Left lobe of liver (tissue), 2 donors: ENCODE measurements at places on chromosomes 2 and 18. TPM values are rescaled to one million over a fixed set of nuclear protein-coding genes. Genes with fewer than 3 reads are reported as not detected.

GRCh38 chr2:175080479-175080878 is 75.3 kb upstream of the CHN1 start:
- no peak for DNase-seq

DNA sequence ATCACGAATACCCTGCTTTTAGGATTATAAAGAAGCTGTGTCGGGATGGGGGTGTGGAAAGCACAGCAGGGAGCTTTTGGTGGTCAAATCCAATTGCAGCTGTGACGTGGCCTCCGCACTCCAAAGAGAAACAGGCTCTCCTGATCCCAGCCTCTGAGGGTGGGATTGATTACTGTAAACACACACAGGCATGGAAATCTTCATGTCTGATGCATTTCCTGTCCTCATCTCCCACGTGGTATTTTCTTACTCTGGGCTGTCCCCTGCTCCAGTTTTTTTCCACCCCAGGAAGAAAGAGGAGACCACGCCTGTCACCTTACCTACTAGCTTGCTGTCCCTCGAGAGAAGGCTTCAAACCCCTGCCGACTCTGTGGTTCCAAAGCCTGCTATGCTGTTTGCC is 22.7 kb downstream of the RNF152 start:
- no peak for DNase-seq

- DNase-seq, result no peak
Observed at GRCh38 chr2:241137276-241138190, 11.7 kb downstream of the PASK start.

GRCh38 chr2:121519732-121520640 is 10.7 kb upstream of the RNU4ATAC start:
- no peak for DNase-seq

- no peak for DNase-seq
Observed at GRCh38 chr2:207086136-207086535, 79.6 kb downstream of the KLF7 start.

GRCh38 chr2:44168681-44169154 is at the start of gene PPM1B:
TSS of gene PPM1B (plus strand) at chr2:44168875. CDS start at chr2:44201200, 32,325 bp downstream.
- DNase-seq, result no peak

DNA sequence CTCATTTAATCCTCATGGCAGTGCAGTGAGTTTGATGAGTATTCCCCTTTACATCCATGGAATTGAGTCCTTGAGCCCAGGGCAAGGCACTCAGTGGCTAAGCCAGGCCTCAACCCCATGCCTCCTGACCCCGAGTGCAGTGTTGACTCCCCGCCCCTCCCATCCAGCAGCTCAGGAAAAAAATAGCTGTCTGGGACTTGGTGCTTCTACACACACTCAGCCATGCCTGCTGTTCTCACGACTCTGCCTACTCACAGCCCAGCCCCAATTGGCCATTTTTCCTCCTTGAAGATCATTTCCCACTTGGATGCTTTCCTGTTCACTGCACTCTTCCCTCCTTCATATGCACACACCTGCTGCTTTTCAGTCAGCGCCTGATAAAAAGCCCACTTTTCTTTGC is 8.8 kb downstream of the FOSL2 start:
- no peak for DNase-seq

DNA sequence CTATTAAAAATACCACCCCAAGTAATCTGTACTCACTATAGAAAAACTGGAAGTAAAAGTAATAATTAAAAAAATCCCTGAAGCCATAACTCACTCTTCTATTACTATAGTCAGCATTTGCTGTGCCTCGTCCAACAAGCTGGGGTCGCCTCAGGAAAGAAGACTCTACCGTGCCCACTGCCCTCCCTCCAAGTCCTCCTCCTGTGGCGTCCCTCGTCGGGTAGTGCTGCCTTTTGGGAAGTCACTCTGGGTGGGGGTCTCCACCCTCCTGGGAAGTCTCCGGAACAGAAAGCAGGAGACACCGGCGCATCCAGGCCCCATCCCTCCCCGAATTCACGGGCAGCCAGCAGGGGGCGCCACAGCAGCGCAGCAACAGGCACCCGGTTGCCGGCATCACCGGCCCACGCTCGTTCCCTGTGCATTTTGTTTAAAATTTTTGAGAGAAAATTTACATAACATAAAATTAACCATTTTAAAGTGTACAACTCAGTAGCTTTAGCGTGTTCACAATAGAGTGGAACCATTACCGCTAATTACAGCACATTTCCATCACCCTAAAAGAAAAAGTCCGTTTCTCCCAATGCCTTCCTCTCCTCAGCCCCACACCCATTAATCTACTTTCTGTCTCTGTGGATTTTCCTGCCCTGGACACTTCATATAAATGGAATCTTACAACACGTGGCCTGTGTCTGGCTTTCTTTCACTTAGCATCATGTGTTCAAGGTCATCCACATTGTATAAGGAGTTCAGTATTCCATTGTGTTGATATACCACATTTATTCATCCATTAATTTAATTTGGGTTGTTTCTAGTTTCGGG is 62.2 kb downstream of the ADNP2 start:
- DNase-seq, result peak; percentile 64

GRCh38 chr18:45222180-45222579 is 393.1 kb upstream of the SLC14A2 start:
- DNase-seq, result no peak

DNA sequence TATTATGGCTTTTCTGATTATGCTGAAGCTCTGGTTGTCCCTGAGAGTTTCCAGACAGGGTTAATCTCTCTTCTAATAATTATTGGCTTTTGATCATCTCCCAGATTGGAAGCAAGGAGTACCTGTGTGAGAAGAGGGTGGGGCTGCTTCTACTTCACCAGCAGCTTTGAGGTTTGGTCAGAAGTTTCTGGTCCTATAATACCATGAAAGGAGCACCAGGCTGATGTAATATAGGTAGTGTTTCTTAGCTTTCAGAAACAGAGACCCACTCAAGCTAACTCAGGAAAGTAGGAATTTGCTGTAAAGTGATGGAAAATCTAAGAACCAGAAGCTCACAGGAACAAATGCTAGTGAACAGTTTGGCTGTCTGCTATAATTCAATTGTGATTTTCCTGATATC is 57.6 kb downstream of the SGPP2 start:
- DNase-seq, result no peak

- DNase-seq, result no peak
Observed at GRCh38 chr2:198186257-198186656, 381.9 kb downstream of the PLCL1 start.

DNA sequence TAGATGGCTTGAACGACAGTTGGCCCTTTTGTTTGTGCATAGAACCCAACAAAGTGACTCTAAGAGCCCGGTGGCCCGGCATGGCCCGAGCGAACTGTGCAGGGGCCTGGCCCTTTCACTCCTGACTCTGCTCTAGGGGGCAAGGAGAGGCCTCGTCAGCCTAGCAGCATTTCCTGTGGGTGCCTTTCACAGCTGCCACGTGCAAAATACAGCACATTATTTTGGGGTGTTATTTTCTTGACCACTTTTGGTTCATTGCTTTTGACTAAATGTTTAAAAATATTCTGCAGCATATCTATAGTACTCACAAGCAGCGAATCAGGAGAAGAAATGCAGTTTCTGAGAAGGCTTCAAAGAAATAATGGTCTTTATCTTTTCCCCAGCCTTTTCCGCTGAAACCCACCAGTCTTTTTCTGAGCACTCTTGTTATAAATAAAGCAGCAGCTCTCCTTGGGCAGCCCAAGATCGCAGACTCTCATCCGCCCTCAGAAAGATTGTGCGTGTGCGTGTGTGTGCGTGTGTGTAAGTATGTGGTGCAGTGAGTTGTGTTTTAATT is 31.3 kb downstream of the DGKD start:
- DNase-seq, result peak; percentile 40

DNA sequence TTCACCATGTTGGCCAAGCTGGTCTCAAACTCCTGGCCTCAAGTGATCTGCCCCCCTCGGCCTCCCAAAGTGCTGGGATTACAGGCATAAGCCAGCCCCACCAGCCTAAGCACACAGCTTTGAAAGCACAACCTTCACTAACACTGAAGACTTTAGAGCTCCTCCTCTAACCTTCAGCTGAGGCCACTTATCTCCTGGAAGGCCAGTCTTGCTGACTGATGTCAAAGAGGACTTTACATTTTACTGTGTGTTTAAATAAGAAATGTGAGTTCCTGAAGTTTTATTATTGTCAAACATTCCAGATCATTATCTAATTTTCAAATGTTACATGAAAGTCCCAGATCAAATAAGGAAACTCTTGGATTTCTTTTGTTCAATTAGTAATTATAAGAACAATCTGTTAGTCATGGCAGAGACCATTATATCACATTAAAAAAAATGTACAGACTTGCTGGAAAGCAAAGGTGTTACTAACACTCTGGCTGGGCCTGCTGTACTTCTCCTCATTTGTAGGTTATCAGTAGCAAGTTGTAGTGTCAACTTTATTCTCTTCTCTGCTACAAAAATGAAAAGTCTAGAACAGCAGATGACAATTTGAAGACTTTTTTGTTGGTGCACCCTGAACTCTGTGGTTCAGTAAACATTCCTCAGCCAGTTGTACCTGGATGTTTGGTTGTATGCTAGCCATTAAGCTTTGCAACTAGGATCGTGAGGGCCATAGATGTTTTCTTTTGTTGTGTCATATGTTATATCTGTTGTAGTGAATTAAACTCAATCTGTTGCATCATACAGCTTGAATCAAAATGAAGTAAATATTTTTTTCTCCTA is 80.0 kb downstream of the AOX1 start:
- DNase-seq, result no peak

GRCh38 chr2:172674034-172674967 is 61.3 kb upstream of the RAPGEF4 start:
- DNase-seq, result peak; percentile 69

GRCh38 chr18:37414816-37415215 is 150.8 kb downstream of the CELF4 start:
- no peak for DNase-seq

DNA sequence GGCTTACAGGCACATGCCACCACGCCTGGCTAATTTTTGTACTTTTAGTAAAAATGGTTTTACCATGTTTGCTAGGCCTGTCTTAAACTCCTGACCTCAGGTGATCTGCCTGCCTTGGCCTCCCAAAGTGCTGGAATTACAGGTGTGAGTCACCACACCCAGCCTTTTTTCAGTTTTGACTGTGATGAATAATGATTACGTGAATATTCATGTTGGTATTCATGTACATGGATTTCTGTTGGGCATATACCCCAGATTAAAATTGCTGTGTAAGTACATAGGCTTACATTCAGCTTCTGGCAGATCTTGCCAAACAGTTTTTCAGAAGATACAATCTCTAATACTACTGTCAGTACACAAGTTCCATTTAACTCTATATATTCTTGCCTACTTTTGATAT is 20.9 kb downstream of the SLC39A10 start:
- DNase-seq, result no peak

DNA sequence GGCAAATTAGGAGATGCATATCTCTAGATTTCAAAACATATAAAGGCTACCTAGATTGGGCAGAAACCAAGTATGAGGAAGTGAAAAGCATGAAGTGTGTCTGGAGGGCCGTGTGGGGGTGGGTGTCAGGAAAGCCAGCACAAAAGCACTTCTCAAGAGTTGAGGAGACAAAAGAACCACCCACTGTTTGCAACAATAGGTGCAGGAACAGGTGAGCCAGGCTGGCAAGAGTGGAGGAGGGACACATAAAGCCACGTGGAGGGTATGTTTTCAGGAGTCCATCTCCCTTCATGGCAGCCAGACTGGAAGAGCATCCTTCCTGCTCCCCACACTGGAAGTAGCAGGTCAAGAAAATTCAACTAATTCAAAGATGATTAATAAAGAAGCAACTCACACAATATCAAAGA is 96.4 kb downstream of the CERS6 start:
- DNase-seq, result no peak

- no peak for DNase-seq
Observed at GRCh38 chr2:99485824-99486223, 4.0 kb downstream of the REV1 start.

DNA sequence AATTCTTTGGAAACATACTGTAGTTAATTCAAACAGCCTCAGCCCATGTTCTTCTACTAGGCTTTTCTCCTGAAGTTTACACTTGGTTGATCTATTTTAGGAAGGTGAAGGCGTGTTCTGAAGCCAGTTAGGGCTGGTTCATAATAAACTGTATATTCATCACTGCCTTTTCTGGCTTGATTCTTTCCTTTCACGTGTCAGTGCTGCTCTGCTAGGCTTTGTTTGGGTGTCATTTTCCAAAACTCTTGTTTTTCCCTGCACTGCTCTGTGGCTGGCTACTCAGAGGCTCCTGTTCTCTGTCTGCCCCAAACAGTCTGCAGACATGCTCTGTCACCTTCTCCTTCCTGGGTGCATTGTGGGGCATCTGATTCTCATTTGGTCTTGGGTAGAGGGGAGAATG is 136.1 kb downstream of the PARD3B start:
- no peak for DNase-seq

GRCh38 chr2:127681288-127681804 is 6.0 kb upstream of the LIMS2 start:
- DNase-seq, result no peak

The CYB5A gene
- total RNA-seq, result 984 TPM

The ALKAL2 gene
- total RNA-seq, result 2.5 TPM

The GRHL1 gene
- total RNA-seq, result 4.7 TPM

The ATP5MC3 gene
- total RNA-seq, result 192 TPM

The FAM237A gene
- total RNA-seq, result not detected

The HOXD9 gene
- not detected for total RNA-seq

The LMAN1 gene
- 118 TPM for total RNA-seq

The ATAD2B gene
- total RNA-seq, result 11.1 TPM

The MBD5 gene
- 9.8 TPM for total RNA-seq

The FTCDNL1 gene
- total RNA-seq, result 7.8 TPM
